ENCODE measurements at places on chromosomes 11 and 22.

- no peak for DNase-seq
Observed at GRCh38 chr22:37148031-37148651, 1.6 kb downstream of the IL2RB start.

GRCh38 chr11:121293288-121293594, 670 bp downstream of the SC5D start:
- DNase-seq = no peak

GRCh38 chr22:19823191-19823901, 31.3 kb downstream of the GNB1L start:
- DNase-seq = no peak

DNA sequence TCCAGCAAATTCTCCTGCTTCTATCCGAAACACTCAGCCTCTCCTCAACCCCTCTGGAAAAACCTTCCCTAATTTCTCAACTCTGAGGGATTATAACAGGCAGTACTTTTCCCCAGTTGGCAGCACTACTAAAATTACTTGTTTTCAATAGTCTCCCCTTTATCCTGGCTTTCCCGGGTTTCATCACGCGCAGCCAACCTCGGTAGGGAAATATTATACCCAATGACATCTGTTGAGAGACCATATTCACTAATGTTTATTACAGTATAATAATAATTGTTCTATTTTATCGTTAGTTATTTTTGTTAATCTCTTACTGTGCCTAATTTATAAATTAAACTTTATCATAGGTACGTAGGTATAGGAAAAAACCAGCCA, 330 bp upstream of the POLD3 start:
- DNase-seq = no peak

GRCh38 chr11:97729546-97730272, 1291.0 kb upstream of the CNTN5 start:
- no peak for DNase-seq

DNA sequence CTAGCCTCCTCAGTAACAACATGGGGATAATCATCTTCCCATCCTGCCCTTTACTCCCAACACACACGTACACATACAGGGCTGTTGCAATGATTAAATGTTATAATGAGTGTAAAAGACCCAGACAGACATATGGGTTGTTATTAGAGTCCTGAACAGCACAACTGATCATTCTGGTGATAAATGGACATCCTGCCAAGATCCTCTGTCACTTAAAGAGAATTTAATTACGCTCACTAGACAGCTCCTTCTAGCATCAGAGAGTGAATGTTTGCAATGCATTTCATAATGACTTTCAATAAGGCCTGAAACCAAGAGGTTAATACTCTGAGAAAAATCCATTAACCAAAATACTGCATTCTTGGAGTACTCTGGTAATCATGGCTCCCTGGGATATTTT, 115.8 kb downstream of the KCNC1 start:
- DNase-seq = no peak

DNA sequence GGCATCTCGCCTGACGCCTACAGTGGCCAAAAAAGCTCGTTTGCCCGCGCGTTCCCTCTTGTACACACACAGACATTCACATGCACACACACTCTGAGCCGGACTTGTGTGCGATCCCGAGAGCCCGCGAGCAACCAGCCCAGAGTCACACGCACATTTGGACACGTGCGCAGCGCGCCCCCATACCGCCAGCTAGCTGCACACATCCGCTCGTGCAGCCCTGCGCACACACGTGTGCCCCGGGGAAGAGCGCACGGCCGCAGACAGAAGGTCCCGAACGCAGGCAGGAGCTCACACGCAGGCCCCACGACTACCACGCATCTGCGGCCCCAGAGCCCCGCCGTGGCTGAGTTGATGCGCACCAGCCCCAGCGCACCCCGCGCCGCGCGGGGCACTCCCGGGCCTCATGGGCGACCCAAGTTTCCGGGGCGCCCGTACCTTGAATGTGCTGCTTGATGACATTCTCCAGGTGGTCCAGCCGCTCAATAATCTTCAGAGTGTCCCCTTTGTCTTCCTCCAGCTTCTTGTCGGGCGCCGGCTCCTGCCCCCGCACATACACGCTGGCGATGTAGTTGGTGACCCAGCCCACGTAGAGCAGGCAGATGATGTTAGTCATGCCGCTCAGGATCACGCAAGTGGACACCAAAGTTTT, 758 bp downstream of the GALNT18 start:
- DNase-seq = no peak

DNA sequence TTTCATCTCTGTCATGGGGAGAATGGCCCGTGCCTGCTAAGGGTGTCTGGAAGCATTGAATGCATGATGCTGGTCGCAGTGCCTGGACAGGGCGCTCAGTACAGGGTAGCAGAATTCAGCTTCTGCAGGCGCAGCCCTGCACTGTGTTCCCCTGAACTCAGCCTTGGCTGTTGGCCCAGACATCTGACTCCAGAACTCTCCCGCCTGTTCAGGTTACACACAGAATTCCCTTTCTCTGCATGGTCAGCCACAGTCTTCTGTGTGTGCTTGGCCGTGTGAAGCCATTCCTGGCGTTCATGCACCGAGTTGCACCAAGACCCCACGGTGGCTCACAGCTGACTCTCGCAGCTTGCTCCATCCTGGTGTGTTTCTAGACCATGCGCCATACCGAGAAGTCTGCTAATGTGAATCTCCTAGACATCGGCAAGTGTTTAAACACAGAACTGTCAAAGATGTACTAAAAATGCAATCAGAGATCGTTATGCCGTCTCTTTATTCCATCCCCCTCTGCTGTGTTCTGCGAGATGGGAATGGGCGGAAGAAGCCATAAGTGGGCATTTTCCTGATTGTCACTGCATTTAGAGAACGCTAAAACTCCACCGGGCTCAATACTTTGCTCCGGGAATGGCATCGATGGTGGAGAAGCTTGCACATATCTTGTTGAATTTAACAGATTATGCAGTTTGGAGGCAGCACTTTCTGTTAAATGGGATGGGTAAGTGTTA, 55.6 kb downstream of the MPPED1 start:
- DNase-seq = no peak

- no peak for DNase-seq
Observed at GRCh38 chr11:31817054-31817620, 6.0 kb upstream of the PAX6 start.

DNA sequence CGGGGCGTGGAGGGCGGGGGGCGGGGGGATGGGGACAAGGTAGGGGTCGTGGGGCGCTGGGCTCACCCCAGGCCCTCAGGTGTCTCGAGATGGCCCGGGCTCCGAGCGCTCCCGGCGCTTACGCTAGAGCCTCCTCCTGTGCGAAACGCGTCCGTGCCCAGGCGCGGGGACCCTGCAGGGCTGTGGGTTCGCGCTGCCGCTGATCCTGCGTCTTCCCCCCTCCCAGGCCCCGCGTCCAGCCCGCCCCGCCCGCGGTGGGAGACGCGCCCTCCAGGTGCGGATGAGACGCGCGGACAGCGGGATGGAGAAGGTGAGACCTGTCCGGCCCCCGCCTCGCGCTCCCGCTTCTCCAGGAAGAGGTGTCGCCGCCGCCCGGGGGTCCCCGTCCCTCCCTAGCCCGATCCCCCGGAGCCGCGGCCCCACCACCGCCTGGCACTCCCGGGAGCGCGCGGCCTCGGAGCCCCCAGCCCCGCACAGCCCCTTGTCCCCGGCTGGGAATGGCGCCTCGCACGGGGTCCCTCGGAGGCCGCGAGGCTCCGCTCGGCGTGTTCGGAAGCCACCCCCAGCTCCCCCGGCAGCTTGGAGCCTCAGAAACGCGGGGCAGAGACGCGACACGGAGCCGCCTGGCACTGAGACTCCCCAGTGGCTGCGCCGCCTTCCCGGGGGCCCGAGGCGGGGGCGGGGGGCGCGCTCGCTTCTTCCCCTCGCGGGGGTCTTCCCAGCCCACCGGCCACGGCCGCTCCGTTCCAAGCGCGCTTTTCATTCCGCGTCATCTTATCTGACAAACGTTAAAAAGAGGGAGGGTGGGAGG, 27.6 kb upstream of the TOLLIP start:
- DNase-seq = no peak

- DNase-seq = no peak
Observed at GRCh38 chr22:50046019-50046415, 12.1 kb downstream of the TTLL8 start.

DNA sequence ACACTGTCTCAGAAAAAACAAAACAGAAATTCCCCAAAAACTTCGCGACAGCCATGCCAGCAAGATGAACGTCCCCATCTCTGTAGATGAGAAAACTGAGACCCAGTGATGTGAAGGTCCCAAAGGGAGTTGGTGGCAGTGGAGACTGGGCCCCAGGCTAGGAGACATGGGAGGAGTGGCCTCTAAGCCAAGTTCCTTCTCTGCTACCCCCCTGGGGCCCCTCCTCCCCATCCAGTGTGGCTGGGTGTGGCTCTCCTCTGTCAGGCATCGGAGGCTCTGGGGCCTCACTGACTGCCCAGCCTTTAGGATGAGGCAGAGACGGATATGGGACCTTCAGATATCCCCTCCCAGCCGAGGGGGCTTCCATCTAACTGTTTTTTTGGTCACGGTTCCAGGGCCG, 9.8 kb downstream of the RELT start:
- DNase-seq = no peak

DNA sequence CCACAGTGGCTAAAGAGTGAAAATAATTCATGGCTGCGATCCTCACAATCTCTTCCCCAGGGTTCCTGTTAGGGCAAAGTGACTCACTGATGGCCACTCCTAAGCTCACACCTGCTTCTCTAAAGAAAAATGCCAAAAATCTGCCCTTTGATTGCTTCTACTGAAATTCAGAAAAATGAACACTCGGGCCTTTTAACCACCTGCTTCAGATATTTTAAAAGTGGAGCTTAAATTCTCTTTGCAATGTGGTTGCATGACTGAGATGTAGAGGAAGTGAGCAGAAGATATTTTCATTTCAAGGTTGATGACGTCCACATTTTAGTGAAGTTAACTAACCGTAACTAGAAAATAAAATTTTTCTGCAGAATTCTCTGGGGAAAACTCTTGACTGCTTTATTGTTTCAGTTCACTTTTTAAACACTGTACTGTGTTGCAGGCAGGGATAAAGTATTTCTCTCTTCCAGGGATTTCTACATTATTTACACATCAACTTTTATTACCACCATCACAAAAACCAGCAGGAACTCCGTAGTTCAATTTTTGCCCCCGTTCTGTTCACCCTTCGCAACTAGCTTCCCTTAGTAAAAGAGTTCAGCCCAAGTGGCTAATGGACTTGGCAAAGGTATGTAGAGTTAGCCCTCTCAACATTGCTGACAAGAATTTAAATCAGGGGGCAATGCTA, 8.5 kb downstream of the RAB30 start:
- DNase-seq = no peak

GRCh38 chr22:30314915-30315314, 11.8 kb downstream of the TBC1D10A start:
- DNase-seq = peak; percentile 76

- DNase-seq = no peak
Observed at GRCh38 chr22:39627865-39628562, 57.5 kb downstream of the CACNA1I start.

DNA sequence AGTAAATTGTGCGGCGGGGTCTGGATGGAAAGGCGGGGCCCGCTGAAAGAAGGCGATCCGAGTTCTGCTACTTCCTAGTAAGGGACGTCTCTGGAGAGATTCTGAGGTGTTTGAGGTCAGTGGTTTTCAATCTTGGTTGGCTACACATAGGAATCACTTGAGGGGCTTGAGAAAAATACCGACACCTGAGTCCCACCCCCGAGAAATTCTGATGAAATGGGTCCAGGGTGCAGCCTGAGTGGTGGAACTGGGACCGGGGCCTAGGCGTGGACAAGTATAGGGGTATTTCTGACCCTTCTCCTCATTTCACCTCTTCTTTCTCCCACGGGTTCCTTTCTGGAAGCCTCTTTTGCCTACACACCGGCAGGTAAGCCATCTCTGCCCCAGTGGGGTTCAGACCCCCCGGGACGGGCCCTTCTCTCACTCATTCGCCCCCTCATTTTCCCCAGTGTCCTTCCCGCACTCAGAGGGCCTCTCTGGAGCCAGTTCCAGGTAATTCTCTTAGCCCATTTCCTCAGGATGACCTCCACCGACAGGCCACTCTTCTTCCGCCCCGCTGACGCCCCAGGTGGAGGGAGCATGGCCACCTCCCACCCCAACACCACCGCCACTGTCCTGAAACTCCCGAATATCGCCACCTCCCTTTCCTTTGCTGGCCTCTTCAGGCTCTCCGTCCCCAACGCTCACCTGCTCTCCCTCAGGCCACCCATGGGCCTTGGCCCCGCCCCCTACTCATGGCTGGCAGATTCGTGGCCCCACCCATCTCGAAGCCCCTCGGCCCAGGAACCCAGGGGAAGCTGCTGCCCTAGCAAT, 11.8 kb downstream of the ROBO3 start:
- no peak for DNase-seq
